ENCODE measurements at places on chromosomes 4 and X. TPM values are rescaled to one million over a fixed set of nuclear protein-coding genes. Genes with fewer than 3 reads are reported as not detected.

- no peak for DNase-seq
Measured at GRCh38 chr4:31114816-31115215, 394.6 kb downstream of the PCDH7 start.

GRCh38 chr4:38980903-38981676 is 51.1 kb downstream of the TMEM156 start:
- no peak for DNase-seq

DNA sequence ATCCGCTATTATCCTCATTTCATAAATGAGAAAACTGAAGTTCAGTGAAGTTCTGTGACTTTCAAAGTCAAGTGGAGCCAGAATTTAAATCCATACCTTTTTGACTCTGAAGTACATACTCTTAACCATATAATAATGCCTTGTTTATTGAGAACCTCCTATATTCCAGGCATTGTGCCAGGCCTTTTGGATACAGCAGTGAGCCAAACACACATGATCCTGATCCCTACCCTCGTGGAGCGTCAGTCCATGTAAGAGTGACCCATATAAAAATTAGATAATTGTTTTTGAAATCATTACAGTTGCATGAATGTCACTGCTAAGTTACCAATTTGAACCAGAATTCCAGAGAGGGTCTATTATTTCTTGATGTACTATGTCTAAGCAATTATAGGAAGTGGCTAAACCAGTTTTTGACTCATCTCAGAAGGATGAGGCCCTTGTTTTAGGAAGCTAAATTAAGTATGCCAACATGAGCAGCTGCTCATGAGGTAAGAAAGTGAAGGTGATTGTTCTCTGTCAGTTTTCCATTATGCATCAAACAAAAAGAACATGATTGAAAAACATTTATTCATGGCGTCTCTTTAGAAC is 289.5 kb downstream of the GLUD2 start:
- DNase-seq = no peak

The UCP1 gene
- total RNA-seq = not detected

GRCh38 chr4:8051644-8052043 is 107.0 kb downstream of the ABLIM2 start:
- no peak for DNase-seq

The NXF3 gene
- 0.67 TPM for total RNA-seq

GRCh38 chr4:100299046-100299840 is 109.0 kb upstream of the DDIT4L start:
- no peak for DNase-seq

DNA sequence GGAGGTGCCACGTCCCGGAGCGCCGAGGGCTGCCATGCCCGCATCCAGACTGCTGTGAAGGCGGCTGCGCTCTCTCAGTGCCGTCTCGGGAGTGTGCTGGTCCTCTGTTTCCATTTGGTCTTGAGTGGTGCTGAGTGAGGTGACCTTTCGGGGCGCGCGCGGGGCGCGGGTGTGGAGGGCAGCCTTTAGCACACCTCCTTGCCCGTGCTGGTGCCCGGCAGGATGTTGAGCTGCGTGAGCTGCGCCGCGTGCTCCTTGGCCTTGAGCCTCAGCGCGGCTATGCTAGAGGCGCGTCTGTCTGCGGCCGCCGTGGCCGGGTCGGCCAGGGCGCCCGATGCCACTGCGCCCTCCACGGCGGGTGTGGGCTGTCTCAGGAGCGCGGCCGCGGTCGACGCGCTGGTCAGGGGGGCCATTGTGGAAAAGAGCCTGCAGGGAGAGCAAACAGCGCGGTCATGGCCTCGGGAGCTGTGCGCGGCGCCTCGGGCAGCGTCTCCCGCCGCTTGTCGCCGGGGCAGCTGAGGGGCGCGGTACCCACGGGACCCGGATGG is 11.2 kb downstream of the ARX start:
- no peak for DNase-seq

DNA sequence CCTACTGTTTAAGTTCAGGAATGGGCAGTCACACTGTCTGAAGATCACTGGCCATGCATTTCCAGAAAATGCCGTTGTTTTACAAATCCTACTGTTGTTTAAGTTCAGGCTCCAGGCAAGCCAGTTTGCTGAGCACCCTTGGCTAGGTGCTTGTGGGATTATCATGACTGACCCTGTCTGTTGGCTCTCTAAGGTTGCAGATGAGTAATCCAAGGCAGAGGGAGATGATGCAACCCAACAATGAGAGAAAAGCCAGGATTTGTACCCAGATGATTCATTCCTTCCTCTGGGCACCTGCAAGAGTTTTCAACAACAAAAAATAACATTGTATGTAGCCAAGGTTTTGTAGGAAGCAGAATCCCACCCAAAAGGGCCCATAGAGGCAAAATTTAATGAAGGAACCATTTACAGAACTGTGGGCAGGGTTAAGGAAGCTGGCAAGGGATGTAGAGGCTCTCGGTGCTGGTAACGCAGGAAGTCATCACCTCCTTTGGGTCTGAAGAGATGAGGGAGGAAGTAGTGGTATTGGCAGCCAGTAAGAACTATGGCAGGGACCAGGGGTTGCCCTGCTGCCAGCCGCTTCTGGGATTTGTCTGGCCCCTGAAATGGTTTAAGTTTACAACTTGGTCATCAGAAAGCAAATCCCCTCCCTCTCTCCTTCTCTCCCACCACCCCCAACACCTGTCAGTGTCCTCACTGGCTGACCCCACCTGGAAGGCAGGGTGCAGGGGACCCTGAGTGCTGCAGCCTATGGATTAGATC is 54.8 kb downstream of the MSX1 start:
- no peak for DNase-seq

- no peak for DNase-seq
Measured at GRCh38 chr4:41611881-41612871, 74.2 kb downstream of the LIMCH1 start.

The KCTD8 gene
- not detected for total RNA-seq

- DNase-seq = peak; percentile 67
Measured at GRCh38 chr4:1382776-1383727, 23.2 kb downstream of the NKX1-1 start.

GRCh38 chrX:69093960-69094871 is 71.0 kb downstream of the PJA1 start:
- peak; percentile 59 for DNase-seq

DNA sequence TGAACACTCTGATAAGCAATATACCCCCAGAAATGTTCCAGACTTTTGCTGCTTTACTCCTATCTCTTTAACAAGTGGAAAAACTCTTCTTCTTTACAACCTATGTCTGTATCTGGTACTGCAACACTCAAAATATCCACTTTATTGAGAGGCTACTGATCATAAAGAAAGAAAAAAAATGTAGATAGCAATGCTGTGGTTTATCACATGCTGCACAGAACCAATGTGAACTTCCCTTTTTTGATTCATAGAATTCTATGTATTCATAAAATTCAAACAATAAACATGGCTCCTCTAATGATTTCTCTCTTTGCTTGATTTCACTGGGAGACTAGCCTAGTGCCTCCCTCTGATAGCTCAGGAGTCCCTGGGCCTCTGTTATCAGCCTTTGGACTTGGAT is 223.5 kb downstream of the ZNF674 start:
- no peak for DNase-seq

DNA sequence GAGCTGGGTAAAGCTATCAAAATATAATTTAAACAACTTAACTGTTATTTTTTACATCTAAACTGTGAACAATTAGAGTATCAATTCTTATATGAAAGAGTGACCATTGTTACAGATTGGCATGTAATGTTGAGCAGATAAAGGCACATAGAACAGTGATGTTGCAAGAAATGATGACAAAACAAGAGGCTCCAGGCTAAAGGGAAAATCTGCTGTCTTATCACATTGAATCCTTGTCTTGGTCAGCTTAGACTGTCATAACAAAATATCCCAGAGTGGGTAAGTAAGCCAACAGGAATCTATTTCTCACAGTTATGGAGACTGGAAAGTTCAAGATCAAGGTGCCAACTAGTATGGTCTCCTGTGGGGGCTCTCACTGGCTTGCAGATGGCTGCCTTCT is 154.1 kb upstream of the PPP3CA start:
- no peak for DNase-seq

The MAGEC2 gene
- total RNA-seq = not detected

GRCh38 chrX:70998411-70999027 is 67.6 kb upstream of the SLC7A3 start:
- DNase-seq = no peak

- no peak for DNase-seq
Measured at GRCh38 chrX:66022632-66023384, 17.1 kb downstream of the VSIG4 start.

GRCh38 chrX:56800801-56801200 is 71.8 kb downstream of the NBDY start:
- peak; percentile 78 for DNase-seq

- DNase-seq = peak; percentile 74
Measured at GRCh38 chrX:39820938-39821708, 276.6 kb downstream of the BCOR start.

The GLOD5 gene
- not detected for total RNA-seq

DNA sequence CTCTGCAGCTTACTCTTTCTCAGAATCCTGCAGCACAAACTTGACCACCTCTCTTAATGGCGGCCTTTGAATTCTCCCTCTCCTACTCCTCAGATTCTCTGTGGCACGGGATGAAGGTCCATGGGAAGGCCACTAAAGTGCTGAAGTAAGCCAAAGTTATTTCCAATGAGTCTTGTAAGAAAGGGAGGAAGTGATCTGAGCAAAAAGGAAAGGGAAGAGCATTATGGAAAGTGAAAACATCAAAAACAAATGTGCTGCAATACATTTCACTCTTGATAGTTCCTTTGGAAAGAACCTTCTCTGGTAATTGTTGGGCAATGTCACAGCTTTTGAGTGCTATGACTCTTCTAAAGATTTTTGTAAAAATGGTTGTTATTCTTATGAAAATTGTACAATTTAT is 54.3 kb upstream of the CAMK2D start:
- DNase-seq = no peak

The TCEAL7 gene
- total RNA-seq = 3.2 TPM

DNA sequence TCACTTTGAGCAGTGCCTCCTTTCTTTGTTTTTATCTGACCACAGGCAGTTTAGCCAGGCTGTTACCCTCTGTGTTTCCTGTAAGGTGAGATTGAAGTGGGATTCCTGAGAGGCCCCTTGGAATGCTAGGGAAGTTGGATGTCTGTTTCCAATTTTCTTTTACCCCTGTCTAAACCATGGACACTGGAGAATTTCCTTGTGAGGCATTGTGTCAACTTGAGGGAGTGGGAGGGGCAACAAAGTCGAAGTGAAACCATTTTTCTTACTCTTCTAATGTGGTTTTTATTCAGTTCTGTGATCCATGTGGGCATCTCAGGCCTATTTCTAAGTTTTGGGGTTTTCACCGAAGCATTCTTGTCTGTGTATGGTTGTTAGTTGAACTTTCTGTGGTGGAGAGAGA is 296.1 kb upstream of the UGT8 start:
- no peak for DNase-seq

- DNase-seq = peak; percentile 65
Measured at GRCh38 chr4:2335729-2336101, 73.8 kb upstream of the MXD4 start.

- DNase-seq = no peak
Measured at GRCh38 chr4:146343199-146343598, 128.9 kb downstream of the REELD1 start.

- DNase-seq = no peak
Measured at GRCh38 chrX:93538575-93538974, 134.8 kb downstream of the NAP1L3 start.

- DNase-seq = no peak
Measured at GRCh38 chr4:145716200-145716599, 36.3 kb downstream of the C4orf51 start.

The SPANXC gene
- total RNA-seq = not detected

GRCh38 chrX:257681-258289 is 23.4 kb upstream of the PLCXD1 start:
- peak; percentile 67 for DNase-seq

The GYPB gene
- total RNA-seq = 39.9 TPM

The USP51 gene
- 2.3 TPM for total RNA-seq

DNA sequence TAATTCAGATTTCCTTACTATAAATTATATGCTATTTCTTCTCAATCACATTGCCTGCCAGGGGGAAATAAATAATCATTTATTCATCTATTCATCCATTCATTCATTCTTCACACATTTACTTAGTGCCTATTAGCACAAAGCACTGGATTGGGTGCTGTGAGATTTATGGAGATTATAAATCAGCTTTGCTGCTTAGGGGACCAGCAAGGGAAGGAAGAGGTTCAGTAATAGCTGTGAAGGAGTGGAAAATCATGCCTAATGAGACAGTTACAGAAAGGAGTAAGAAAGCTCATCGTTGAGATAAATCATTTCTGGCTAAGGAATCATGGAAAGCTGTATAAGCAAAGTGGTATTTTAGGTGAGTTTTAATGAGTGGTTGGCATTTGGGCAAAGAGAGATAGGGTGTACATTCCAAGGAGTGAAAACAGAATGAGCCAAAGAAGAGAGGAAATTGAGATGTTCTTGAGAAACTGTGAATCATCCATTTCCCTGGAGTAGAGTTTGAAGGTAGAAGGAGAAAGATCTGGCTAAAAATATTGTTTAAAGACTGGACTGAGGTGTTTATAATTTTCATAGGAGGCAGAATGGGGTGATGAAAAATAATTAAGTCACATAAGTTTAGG is 9.6 kb downstream of the ARSJ start:
- no peak for DNase-seq

GRCh38 chrX:106999002-106999975 is 723 bp downstream of the MORC4 start:
- DNase-seq = peak; percentile 77

The RS1 gene
- not detected for total RNA-seq

DNA sequence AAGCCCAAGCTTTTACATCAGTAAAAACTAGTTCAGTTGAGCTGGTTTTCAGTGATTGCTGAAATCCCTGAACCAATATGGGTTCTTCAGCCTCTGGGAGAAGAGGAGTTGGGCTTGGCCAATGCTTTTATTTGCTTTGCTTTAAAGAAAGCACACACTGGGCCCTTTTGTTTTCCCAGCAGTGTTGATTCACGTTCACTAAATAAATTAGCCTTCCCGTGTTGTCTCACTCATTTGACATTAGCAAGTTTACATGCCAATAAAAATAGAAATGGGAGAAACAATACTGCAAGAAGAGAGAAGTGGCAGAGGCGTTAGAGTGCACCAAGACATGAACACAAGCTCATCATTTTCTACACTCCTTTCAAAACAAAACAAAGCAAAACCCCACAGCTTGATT is 136.2 kb downstream of the SHROOM3 start:
- DNase-seq = no peak

GRCh38 chr4:79604152-79604551 is 196.1 kb upstream of the GK2 start:
- no peak for DNase-seq

GRCh38 chr4:189083769-189084168 is 856.9 kb upstream of the FRG1 start:
- no peak for DNase-seq

The GSX2 gene
- not detected for total RNA-seq

The PLCXD1 gene
- 13.0 TPM for total RNA-seq

Data from spleen (tissue), 13 donors.